ENCODE measurements at places on chromosomes 12 and 14.

DNA sequence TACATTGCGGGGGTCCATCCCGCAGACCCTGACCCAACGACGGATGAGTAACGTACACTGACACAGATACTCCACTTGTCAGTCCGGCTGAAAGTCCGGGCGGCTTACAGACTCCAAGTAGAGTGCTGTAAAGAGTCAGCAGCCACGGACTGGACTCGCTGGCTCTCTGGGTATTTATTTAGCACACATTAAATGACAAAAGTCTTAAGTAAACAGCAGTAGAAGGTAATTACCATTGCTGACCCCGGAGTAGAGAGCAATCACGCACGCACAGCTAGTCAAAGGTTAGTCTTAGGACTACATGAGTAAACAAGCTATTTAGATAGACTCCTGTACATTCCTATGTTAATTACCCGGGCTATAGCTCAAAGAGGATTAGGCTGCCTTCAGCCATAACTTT, 780.9 kb downstream of the RPS29 start:
- DNase-seq: no peak

GRCh38 chr12:497501-498160, 37.9 kb downstream of the B4GALNT3 start:
- no peak for DNase-seq

DNA sequence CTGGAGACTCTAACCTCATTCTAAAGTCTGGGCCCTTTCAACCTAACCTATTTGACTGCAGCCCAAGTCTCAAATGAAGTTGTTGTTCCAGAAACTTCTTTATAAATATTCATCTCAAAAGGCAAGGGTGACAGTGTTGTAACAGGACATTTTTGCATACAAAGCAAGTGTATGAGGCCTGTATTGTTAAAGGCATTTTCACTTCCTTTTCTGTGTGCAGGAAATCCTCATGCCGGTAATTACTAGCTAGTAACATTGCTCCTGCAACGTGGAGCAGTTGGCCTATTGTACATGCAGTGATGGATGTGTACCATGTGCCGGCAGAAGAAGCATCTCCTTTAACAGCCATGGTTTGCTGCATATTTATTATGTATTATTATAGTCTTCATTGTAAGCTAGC, 156.5 kb upstream of the RMST start:
- DNase-seq: no peak

- DNase-seq: no peak
These were observed 9.9 kb upstream of the SLC38A2 start for GRCh38 chr12:46382408-46382963.

- no peak for DNase-seq
These were observed 338.7 kb downstream of the TRHDE start for GRCh38 chr12:72610854-72611358.

DNA sequence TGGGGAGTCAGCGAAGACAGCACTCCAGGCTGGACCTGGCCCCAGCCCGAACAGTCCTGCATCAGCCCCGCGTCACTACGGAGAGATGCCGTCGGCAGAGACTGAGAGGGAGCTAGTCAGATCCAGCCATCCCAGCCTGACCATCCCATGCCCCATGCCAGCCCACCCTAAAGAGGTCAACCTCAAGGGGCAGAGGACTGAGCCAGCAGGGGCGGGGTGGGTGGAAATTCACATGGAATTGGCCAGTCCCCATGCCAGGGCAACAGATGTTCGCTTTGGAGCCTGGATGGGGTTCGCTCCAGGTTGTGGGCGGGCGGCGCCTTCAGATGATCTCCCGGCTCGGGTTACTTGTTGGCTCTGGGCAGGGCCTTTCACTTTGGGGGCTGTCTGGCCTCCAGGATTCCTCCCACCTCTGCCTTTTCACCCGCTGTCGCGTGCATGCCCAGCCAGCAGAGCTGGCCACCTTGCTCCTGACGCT, 154.3 kb downstream of the TSPAN9 start:
- no peak for DNase-seq

- no peak for DNase-seq
These were observed 45.5 kb downstream of the PRIMA1 start for GRCh38 chr14:93742761-93743160.

GRCh38 chr12:54701940-54702592, 53.9 kb upstream of the DCD start:
- DNase-seq: peak; percentile 40
